Stimulated activated CD4-positive, alpha-beta T cell treated with anti-CD3 and anti-CD28 coated beads, Interleukin-4, amount 100 ng/mL, for 24 hours (primary cell): ENCODE measurements at places on chromosomes 12 and 14.

GRCh38 chr12:106358396-106359241 is 1.1 kb downstream of the POLR3B start:
- no peak for DNase-seq

DNA sequence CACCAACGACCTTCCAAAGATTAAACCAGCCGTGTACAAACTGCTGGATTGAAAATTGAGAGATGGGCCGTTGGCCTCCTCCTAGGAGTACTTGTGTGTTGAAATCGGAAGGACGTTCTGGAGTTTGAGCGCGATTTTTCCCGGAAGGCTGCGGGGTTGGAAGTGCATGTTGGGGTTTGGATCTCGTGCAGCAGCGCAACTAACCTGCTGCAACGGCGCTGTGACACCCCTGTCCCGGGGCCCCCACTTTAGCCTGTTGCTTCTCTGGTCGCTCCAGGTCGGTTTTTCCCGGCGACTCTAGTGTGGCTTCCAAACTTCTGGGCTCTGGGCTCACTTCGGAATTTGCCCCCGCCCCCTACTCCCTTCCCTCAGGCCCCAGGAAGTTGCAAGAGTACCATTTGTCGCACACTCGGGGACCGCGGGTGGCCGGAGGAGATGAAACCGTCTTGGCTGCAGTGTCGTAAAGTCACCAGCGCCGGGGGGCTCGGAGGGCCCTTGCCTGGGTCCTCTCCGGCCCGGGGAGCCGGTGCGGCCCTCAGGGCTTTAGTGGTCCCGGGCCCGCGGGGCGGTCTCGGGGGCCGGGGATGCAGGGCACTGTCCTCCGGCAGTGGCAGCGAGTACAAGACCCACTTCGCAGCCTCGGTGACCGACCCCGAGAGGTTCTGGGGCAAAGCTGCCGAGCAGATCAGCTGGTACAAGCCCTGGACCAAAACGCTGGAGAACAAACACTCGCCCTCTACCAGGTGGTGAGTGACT is at the start of gene ACSS3:
Gene ACSS3 (plus strand): TSS at position 394 of the 756 bp plus-strand sequence. CDS start 42 bp downstream, at position 436.
- no peak for DNase-seq

DNA sequence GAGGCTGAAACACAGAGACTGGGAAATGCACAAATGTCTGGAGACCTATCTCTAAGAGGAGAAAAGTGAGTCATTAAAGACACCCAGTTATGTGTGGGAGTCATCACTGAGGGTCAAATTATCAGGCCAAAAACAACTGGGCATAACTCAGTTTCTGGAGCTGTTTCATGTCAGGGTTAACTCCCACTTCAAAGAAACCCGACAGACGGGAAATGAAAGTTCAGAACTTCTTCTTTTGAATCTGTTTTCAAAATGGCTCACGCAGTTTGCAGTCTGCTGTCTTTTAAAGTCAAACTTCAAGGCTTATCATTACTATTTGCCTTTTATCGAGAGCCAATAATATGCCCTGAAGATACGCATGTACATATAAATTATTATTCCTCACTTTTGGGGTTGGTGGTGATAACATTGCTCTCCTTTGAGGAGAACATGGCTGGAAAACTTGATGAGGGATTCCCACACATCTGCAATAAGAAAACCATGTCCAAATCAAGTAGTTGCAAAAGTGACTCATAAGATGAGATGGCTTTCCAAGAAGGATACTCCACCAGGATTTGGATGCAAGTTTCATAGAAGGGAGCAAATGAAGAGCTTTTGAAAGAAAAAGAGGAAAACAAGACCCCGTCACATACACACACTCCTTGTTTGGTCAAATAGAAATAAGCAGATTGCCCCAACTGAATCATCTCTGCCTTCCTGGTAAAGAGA is 341.4 kb downstream of the ADAMTS20 start:
- no peak for DNase-seq

DNA sequence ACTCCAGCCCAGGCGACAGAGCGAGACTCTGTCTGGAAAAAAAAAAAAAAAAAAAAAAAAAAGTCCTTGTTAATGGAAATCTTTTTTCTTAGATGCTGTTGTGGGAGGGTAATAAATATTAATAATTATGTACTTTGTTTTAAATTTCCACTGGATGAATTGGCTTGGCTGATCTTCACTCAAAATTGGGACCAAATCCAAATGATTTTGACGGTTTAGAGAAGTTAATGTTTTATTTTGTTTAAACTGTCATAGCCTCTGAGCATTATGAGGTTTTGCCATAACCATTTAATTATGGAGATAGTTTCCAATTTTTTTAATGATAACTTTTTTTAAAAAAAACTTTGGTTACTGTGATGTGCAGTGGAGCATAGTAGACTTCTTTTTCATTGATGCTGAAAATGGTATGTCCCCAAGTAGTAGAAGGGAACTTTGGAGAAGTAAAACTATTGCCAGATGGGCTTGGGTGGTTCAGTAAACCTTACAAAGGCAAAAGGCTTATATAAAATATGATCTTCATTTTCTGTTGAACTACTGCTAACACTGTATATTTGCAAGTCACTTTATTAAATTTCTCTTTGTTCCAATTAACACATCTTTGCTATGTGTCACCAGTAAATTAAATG is 3.9 kb upstream of the PMCH start:
- DNase-seq, result no peak

DNA sequence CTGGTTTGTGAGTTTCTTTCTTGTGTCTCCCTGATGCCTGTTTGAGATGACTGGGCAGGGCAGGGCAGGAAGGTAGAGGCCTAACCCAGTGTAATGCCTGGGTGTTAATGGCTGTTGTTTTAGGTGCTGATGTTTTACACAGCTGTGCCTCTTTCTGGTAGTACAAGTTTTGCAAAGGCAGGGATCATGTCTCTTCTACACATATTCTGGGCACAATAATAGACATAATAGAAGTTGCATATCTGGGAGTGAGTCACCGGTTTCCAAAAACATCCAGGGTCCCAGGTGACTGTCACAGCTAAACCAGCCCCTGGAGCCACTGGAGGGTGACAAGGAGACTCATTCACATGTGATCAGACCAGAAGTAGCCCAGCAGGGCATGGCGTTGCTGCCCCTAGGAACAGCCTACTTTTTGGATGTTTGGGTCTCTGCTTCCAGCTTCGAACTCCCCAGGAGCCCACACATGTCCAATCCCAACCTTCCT is 18.1 kb downstream of the TPCN1 start:
- no peak for DNase-seq

DNA sequence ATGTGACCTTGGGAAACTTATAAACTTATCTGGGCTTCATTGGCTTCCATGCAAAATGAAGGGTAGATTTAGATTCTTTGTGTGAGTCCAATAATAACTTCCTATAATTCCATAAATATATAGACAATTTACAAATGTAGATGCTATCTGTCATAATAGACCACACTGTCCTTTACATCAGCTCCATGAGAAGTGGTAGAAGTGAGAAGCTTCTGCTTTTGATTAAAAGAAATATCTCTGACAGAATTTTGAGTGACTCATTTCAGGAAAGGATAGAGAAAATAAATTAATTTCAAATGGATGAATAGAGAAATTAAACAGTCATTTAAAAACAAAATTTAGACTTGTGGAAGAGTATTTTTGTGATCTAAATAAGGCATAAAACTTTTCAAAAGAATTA is 329.7 kb upstream of the ATP2B1 start:
- no peak for DNase-seq

DNA sequence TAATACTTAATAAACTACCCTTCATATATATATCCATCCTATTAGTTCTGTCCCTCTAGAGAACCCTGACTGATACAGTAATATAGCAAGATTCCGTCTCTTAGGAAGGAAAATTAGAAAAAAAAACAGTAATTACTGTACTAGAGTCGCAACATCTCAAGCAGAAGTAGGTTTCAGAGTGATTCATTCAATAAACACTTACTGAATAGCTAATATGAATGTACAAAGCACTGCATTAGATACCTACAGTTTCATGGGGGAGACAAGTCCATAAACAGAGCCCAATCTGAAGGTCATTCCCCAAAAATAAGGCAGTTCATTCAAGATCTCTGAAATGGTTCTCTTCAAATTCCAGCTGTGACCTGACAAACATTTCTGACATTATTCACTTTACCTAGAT is 9.9 kb downstream of the CERS5 start:
- DNase-seq, result no peak

- DNase-seq, result no peak
Observed at GRCh38 chr14:101590062-101590461, 28.8 kb downstream of the DIO3 start.
